Stimulated activated CD4-positive, alpha-beta T cell treated with anti-CD3 and anti-CD28 coated beads, Interleukin-1b, Interleukin-23, amount 100 ng/mL, for 24 hours (primary cell): ENCODE measurements at places on chromosomes 6 and 20.

DNA sequence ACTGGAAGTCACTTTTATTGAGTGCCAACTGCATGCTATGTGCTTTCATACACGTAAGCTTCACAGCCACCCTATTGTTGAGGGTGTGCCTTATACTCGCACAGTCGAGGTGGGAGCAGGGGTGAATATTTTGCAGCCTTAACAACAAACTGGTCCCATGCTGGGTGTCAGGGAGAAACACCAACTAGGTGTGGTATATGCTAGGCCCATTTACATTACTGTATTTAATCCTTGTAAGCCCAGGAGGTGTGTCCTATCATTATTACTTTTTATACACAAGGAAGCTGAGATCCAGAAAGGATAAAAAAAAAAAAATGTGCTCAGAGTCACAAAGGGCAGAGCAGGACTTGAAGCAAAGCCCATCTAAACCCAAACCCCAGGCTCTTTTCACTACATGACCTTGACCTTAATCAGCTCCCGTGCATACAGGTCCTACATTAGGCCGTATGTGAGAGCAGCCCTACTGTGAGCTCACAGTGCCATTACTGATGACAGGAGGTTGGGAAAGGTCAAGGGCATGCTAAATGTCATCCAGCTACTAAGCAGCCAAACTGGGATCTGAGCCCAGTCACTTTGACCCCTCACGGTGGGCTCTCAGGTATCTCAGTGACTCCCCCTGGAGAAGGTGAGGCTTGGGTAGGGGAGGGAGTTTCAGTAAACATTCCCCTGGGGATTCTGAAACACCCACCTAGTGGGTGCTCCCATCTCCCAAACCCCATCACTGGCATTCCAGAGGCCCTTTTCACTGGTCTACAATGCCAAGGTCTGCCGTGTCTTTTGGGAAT lies 61.7 kb downstream of the BFSP1 start:
- no peak for DNase-seq

GRCh38 chr6:42555477-42556457 lies 8.1 kb upstream of the UBR2 start:
- DNase-seq, result no peak

DNA sequence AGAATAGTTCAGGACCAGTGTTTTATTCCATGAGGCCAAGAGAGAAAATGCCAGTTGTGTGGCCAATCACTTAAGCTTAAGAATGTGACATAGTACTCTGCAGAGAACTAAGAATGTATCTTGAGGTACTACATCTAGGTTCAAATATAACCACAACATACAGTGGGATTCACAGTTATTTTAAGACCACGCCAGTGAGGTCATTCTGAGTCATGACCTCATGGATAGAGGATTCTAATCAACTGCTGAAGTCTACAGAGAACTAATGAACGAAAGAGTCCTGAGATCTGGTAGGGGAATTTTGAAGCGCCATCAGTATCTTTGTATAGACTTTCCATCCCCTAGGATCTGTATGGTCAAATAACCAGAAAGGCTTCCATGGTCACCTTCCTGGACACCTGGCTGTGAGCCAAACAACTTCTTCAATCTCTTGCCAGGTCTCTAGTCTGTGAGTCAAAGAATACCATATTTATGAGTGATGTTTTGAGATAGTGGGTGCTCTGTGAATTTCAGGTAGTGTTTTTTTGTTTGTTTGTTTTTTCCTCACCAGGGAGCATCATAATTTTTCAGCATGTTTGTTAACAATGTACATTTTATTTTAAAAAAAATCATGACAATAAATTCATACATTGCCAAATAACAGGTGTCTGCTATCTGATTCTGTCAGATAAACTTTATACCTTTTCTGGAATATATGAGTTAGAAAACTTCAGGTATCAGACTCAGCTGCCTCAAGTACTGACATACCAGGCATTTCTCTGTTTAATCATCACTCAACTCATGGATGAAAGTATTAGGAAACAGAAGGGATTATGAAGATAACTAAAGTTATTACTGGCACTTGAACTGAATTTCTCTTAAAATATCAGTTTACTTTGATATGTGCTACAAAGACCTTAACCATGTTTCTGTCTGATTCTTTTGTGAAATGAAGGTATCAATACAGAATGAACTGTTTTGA lies 217.9 kb downstream of the PLCB4 start:
- DNase-seq, result no peak

- no peak for DNase-seq
Measured at GRCh38 chr6:37481711-37482605, 17.7 kb downstream of the CCDC167 start.

DNA sequence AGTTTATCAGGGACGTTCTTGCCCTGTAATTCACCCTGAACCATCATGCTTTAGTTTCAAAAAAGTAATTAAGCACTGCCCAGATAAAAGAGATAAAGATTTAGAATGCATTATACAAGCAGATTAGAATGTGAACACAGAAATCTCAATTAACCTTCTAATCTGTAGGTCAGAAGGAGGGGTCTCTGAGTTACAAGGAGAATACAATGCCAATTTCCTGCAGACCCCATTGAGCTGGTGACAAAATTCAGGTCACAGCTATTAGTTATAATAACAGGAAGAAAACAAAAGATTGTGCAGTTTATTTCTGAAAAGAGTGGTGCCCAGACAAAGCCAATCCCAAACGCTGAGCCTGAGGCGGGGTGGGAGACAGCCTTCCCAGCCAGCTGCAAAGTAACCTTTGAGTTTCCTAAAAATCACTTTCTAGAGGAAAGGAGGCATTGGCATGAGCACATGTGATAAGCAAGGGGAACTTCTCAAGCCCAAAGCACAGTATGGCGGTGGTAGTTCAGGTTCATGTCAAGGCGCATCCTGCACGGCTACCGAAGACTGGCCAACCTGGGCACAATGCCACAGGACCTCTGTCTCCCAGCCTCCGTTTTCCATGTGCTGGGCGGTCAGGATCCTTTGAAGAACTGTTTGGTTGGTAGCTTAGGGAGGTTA lies 192.5 kb downstream of the TTLL2 start:
- DNase-seq, result no peak

DNA sequence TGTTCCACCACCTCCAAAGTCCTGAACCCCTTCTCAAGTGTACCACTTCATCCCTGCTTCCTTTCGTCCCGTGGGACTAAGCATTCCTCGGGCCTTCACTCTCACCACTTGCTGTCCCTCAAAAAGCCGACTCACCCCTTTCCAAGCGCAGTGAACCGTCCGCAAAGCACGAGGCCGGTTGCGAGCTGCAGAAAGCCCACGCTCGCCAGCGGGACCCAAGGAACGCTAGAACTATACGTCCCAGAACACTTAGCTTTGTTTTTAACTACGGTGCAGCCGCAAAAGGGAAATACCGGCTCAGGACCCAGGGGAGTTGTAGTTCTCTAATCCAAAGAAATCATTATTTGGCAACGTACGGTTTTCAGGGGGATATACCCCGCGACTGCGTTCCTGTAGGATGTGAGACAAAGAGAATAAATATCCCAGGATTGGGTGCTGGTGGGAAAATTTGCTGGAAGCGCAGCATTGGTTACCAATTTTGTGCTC lies 416 bp upstream of the POLR1H start:
- DNase-seq, result no peak

DNA sequence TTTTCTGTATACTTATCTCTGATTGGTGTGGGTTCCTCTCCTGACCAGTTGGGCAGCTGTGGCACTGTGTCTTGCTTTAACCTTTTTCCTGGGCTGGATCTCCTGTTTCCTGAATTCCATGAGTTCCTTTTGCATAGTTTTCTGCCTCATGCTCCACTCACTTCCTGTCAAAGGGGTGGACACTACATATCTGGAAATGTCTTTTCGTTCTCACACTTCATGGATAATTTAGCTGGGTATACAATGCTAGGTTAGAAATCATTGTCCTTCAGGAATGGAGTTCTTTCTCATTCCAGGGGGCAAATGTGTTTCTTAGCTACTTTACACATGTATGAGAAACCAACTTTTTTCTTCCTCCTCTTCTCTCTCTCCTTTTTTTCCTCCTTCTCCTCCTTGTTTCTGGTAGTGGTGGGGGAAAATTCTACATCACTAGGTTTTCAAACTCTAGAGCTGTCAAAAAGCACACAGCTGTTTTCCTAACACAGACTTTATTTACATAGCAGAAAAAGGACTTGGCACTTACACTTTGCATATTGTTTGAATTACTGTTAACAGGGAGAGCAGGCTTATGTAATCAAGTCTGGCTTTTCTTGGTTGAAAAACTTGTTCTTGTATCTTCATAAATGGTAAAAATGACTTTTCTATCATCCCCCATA lies 9.0 kb upstream of the DDX27 start:
- DNase-seq, result no peak

GRCh38 chr6:41280381-41281057 lies 6.0 kb downstream of the TREM1 start:
- DNase-seq, result no peak

GRCh38 chr6:163332575-163332974 lies 81.9 kb upstream of the QKI start:
- DNase-seq, result no peak

DNA sequence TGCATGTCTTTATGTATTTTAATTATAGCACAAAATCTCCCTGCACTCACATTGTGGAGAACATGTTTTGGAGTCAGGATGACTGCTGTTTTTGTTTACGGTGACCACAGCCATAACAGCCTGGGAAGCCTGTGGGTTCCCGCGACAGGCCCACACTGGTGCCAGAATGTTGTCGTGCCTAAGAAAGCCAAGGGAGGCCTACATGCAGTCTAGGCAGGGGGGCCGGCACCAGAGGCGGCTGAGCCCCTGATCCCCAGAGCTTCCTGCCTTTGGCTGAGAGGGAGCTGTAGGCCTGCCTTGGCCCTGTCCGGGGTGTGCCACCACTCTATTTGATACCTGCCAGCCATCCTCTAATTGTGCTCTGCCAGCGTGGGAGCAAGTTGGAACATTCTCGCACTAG lies 46.7 kb downstream of the TBC1D7 start:
- DNase-seq, result no peak

- DNase-seq, result no peak
Measured at GRCh38 chr6:26196846-26197635, 109.8 kb downstream of the HFE start.

DNA sequence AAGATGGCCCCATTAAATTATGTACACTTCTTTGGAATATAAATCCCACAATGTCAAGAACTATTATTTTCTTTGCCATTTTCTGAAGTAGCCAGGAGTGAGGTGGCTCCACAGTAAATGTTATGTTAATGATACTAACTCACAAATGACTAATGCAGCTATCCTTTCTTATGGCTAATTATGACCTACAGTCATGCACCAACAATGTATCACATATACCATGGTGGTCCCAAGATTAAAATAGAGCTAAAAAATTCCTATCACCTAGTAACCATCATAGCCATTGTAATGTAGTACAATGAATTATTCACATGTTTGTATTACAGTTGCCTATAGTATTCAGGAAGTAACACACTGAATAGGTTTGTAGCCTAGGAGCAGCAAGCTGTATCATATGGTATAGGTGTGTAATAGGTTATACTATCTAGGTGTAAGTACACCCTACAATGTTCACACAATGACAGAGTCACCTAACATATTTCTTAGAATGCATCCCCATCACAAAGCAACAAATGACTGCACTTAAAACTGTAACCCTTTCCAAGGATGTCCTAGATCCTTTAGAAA lies 15.3 kb downstream of the ECHDC1 start:
- no peak for DNase-seq

DNA sequence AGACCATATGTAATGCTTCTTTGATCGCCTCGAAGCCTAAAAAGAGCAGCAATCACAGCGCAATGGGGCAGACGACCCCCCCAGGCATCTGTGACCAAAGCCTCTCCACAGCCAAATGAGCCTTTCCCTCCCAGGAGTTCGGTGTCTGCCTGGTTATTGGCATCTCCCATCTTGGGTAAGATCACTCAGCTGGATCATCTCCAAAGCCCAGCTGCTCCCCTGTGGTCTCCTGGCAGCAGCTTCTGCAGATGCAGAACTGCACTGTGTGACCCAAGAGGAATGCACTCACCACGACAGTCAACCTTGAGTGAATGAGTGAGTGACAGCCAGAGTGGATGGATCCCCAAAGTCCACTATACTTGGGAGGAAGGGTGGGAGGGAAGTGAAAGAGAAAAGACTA lies 44.8 kb upstream of the IYD start:
- DNase-seq, result no peak

DNA sequence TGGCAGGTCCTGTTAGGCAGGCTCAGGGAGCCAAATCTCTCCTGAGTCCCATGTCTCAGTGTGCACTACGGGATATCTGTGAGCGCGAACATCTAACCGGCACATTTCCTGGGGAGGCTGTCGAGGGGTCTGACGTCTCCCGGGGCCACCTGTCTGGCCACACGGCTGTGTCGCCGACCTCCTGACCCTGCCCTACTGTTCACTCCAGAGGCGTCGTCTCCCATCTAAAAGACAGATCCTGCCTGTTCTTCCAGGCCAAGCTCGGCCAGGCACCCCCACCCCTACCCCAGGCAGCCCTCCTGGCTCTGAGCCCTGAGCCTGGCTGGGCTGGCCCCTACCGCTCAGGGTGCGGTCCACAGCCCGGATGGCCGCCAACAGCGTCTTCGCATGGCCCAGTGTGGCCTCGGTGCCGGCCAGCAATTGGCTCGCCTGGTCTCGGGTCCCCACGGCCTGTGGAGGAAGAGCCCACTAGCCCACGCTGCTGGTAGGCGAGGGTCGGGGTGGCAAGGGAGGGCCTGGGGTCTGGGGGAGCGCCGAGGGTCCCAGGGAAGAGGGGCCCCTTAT lies 16.6 kb downstream of the ADRM1 start:
- DNase-seq, result no peak

DNA sequence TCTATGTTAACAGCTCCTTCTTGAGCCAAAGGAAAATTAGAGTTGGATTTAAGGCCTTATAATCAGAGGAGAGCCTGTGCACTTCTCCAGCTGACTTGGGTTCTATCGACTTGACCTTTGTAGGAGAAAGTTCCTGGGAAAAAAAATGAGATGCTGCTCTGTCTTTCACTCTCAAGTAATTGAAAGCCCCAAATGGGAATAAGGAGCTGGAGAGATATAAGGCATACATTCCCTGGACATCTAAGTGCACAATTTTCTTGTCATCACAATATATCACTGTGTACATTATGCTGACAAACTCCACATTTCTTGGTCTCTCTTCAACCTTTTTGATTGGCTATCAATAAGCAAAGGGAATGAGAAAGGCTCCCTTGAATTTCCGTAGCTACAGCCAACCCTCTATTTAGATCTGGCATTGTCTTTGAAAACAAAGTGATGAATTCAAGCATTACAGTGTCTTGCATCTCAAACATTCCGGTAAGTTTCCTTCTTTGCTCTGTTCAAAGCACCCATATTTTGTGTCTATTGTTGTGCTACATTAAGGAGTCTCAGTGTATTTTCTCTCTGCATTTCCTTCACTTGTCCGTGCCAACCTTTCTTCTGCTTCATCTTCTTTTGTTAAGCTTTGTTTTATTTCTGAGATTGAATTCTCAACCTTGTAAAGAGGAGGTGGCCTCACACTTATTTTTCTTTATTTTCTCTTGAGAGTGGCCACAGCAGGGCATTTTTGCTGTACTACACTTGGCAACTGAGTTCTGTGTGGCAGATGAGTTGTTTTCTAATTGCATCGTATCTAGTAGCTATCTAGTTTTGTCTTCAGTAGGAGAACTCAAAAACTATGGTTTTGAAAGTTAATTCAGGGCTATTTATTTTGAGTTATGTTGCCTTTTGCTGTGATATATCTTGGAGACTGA lies 450.3 kb upstream of the MAN1A1 start:
- no peak for DNase-seq
